ENCODE measurements at places on chromosomes 3 and 15.

- no peak for DNase-seq
These were observed 103.1 kb upstream of the ATP11B start for GRCh38 chr3:182690172-182690571.

DNA sequence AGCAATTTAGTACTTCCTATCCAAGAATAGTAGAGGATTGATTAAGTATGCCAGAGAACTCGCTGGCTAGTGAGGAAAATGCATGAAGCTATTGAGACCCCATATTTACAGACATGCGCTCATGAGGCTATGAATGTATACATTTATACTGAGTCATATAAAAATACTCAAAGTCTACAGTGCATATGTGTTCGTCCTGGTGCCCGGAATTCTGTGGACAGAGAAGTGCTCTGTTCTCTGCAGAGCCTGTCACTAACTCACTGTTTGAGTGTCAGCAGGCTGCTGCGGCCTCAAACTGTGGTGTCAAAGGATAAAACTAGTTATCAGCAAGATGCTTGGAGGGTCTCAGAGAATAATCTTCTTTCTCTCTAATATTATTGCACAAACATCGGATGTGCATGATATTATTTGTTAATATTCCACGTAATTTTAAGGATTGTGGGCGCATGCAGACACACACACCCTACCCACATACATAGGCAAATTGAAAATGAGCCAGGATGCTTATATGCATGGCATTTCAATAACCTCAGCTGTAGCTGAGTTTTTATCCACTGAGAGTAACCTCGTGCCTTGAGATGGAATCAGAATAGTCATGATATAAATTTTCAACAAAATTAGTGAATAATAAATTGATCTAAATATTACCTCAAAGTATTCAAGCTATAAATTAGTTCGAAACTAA is 50.0 kb upstream of the TSC22D2 start:
- no peak for DNase-seq

GRCh38 chr15:31019986-31020385 is 28.6 kb upstream of the MTMR10 start:
- no peak for DNase-seq

GRCh38 chr15:37143351-37143750 is 43.0 kb upstream of the MEIS2 start:
- DNase-seq: no peak

DNA sequence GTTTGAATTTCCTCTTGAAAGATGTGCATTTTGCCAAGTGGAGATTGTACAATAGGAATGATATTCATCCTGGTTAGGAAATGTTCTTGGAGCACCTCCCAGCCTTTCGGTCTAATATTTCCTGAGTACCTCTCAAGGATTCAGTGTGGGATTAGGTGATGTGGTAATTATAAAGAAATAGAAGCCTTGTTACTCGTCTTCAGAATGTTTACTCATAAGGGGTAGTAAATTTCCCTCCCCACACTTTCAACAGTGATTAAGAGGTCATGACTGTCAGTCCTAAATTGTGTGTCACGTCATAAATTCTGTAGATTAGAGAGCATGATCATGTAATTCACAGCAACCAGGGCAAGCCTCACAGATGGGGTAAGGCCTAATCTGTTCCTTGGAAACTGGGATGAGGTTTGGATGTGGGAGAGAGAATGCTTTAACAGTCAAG is 633.1 kb upstream of the TBL1XR1 start:
- peak; percentile 90 for DNase-seq

DNA sequence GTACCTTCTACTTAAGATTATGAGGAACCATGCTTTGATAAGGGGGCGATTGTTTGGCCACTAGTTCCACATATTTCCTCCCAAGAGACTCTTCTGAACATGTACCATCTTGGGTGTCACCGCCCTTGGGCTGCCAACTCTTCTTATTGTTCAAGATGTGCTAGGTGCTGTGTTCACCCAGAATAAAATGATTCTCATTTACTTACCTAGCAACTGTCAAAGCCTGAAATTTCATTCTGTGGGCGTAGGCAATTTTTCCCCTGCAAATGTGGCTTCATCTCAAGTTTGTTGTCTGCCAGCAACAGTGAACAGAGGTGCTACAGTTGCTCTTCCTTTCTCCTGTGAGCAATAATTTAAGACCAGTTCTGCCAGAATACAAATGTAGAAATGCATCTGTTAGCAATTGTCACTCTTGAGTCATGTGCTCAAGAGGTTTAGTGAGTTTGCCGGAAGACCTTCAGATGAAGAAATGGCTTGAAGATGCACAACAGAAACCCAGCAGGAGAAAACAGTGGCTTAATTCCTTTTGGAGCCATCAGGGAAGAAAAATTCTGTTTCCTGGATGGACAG is 41.3 kb upstream of the RARB start:
- DNase-seq: no peak

GRCh38 chr3:25424614-25425013 is 3.4 kb upstream of the RARB start:
- peak; percentile 93 for DNase-seq

GRCh38 chr3:10357592-10358308 is 36.8 kb upstream of the SEC13 start:
- DNase-seq: no peak

- DNase-seq: no peak
These were observed 86.9 kb downstream of the SEMA5B start for GRCh38 chr3:122940628-122941086.

- no peak for DNase-seq
These were observed 44.8 kb downstream of the PDIA5 start for GRCh38 chr3:123111640-123112039.

GRCh38 chr3:126678693-126679317 is 23.9 kb upstream of the TXNRD3 start:
- DNase-seq: peak; percentile 24

DNA sequence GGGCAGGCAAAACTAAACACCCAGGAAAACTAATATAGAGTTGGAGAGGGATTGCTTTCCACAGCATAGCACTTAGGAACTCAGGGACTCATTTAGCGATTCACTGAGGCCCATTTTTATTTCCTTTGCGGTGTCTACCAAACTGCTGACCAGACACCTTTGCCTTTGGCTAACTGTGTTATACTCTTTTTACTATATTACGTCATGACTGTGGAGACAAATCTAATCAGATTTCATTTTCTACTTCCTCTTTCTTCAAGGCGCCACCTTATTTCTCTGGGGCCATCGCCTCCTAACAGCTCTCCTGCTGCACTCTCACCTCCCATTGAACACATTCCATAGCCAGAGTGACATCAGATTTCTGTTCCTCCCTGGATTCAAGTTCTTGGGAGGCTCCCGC is 215.7 kb upstream of the WNT5A start:
- DNase-seq: no peak

DNA sequence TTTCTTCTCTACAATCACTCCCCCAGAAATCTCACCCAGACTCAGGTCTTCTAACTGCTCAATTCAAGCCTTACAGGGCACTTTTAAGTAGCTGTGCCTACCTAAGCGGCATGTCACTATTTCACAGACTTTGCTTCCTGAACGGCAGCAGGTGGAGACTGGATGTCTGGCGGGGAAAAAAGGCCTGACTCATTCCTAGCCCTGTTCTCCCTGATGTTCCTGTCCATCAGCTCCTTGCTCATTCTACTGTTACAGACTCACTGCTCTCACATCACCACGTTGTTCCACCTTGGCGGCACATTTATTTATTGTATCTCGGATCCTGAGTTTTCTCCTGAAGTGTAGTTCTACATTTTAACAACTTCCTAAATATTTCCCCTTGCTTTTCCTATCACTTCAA is 52.6 kb upstream of the ATP11B start:
- peak; percentile 43 for DNase-seq

GRCh38 chr3:17153209-17153608 is 268.5 kb downstream of the PLCL2 start:
- no peak for DNase-seq

DNA sequence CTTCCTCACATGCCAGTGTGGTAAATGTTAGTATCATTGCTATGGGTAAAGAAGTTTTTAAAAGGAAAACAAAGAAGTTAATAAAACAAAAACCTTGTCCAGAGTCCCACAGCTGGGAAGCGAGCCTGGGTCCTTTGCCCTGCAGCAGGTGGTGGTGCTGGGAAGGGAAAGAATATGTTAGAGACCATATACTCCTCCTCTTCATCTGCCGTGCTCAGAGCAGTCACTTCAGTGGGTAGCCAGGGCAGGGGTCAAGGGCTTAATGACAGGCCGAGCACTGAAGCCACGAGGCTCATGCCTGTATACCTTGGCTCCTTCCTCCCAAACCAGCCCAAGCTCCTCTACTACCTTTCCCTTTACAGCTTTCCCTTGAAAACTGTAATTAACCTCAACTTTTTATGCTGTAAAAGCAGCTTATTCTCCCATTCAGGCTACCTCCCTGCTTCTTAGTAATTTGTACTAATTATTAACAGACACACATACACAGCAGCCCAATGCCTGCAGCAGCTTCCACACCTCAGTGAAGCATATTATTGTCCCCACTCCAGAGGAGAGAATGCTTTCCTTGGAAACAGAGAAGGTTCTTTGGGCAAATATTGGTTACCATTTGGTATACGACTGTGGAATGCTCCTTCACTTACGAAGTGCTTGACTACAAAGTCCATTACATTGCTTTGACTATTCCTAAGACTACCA is 362.1 kb downstream of the EPHB1 start:
- DNase-seq: no peak

GRCh38 chr3:40714771-40715345 is 190.1 kb downstream of the ZNF621 start:
- DNase-seq: no peak

DNA sequence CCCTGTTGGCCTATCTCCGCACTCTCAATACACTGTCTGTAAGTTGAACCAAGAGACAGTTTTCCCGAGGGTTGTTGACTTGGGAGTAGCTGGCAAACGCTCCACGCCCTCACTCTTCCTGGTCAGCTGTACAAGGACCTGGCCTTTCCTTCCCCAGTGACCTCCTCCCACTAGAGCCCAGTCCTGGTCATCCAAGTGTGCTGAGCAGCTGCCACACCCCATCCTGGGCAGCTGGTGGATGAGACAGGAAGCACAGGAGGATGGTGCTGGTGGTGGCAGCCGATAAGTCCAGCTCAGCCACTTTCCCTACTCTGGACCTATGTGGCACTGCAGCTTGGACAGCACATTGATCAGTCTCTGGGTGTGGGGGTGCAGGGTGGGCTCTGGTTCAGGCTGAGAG is 19.8 kb downstream of the PFKFB4 start:
- no peak for DNase-seq

GRCh38 chr3:179398574-179399231 is 51.2 kb downstream of the MFN1 start:
- DNase-seq: no peak

DNA sequence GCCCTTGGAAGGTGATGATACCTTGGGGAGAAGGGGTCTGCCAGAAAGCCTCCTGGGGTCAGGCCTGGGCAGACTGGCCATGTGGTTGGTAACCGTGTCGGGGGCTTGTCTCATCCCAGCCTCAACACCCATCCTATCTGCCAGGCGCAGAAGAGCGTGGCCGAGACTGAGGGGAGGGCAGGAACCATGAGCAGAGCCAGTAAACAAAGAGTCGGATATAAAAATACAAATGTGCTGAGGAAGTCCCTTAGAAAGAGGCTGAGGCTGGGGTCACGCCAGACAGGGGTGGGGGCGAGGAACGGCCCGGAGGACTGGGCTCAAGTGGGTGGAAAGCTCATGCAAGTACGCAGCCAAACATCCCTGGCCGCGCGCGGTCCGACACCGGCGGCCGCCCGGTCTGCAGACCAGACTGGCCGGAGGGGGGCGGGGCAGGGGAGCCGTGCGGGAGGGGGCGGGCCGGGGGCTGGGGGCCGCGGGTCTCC is 1.9 kb downstream of the CAMK2N2 start:
- peak; percentile 41 for DNase-seq

- no peak for DNase-seq
These were observed 93.5 kb downstream of the ADAMTS17 start for GRCh38 chr15:100248236-100248635.

- DNase-seq: peak; percentile 79
These were observed 555 bp downstream of the TM2D3 start for GRCh38 chr15:101651554-101652097.

- DNase-seq: no peak
These were observed 12.8 kb downstream of the NXPE3 start for GRCh38 chr3:101791778-101792177.

GRCh38 chr15:39969002-39969394 is 35.1 kb downstream of the EIF2AK4 start:
- DNase-seq: no peak

DNA sequence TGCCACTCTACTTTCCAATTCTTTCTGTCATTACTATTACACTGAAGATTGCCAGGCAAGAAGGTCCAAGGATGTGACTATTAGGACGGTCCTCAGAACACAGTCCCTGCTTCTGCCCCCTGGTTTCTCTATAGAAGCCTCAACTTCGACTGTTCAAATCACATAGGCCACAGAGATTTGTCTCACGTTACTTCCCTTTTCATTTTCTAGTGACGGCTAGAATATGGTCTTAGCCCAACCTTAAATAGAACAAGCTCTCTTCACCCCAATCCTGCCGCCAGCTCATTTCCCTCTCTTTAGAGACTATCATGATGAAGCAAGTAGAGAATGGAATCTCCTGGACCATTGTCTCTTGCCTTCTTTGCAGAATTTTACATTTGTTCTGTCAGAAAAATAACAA is 84.9 kb downstream of the TIGIT start:
- DNase-seq: no peak

GRCh38 chr3:160831401-160831800 is 75.4 kb downstream of the PPM1L start:
- DNase-seq: peak; percentile 79

- no peak for DNase-seq
These were observed 43.6 kb downstream of the FOXB1 start for GRCh38 chr15:60047701-60048100.

GRCh38 chr3:129694228-129694627 is 87.8 kb upstream of the PLXND1 start:
- no peak for DNase-seq

DNA sequence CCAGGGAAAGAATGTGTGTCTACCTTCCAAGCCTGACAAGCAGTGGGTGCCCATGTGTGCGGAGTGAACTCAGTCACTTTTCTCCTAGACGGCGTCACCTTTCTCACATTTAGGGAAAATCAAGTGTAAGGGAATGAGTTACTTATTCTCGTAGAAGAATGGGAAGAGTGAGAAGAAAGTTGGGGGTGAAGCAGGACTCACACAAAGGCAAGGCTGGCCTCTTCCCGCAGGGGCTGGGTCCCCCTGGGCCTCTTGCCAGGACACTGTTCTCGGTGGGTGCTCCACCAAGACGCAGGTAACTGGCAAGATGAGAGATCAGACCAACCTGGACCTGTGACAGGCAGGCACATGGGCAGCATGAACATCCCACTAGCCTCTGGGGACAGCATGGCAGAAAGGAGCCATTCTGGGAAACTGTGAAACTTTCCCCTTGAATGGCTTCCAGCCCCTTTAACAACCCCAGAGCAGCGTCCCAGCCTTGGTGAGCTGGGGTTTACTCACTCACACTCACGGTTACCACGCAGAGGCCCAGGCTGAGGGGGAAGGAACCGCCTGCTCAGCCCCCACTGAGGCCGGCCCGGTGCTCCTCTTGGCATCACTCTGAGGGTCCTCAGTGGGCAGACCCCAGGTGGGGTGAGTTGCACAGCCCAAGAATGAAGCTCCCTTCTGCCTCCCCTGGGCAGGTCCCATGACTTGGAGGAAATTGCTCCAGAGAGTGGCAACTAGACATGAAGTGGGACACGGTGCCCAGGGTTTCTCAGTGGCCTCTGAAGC is 15.0 kb upstream of the SRP14 start:
- DNase-seq: no peak
